ENCODE measurements at places on chromosomes 2 and 18.

DNA sequence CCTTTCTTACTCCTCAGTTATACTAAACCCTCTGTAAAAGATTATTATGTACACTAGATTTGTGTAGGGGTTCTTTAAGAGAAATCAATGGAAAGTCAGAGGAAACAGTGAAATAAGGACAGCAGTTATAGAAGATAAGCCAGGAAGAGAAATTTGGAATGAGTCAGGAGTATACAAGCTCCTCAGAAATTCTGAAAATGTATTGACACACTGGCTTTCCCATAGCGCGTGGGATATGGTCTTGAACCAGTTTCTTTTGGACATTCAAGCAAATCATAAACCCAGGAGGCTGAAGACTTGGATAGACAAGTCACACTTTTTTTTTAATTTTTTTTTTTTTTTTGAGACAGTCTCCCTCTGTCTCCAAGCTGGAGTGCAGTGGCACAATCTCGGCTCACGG, 316.1 kb upstream of the MMADHC start:
- peak; percentile 22 for DNase-seq

DNA sequence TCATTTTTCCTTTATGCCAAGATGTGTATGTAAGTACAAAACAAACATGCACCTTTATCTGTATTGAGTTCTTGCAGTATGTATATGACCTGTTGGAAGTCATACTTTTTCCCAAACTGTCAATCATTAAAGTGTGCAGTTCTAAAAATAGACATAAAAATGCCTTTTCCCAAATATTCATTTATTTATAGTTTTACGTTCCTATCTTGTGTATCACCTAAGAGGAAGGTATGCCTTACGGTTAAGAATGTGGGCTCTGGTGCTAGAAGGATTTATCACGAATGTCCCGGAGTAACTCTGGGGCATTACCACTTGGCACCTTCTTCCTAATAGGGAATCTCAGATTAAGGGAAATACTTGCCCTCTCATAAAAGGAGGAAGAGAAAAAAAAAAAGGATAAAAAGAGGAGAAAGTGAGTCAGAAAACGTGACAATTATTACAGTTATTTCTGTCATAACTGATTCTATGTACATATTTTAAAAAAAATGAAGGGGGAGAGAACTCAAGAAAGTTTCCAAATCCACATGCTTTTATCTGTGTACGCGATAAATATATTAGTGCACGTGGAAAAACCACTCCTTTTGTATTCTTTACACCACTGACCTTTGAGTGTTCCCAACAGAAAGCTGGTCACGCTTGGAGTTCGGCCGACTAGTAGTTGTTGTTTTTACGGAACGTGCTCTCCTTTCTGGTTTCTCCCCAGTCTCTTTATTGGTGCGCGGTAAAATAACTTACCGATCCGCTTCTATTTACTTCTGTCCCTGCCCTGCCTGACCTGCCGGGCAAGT, 721 bp downstream of the MCEE start:
- DNase-seq: no peak

DNA sequence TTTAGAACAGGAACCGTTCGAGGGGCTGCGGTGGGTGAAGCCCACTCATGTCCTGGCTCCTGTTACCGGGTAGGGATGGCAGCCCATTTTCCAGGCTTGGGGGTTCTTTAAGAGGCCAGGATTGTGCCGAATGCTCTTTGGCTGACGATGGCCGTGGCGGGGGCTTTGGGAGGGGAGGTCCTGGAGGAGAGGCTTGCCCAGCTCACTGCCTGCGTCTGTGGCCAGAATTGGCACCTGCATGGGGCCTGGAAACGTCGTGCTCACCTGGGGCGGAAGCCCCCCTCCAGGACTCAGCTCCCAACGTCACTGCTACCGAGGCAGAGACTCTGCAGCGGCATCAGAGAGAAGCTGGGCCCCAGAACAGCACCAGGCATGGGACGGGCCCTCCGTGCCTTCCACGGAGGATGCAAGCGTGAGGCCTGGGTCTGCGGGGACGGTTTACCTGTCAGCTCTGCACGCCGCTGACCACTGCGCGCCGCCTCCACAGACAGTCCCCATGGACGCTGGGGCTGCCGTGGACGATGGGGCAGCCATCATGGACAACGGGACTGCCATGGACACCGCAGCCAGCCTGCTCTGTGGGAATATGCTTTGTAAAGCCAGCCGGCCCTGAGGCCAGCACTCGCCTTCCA, 82.9 kb downstream of the NFATC1 start:
- no peak for DNase-seq

- no peak for DNase-seq
Measured at GRCh38 chr2:43927442-43927841, 68.3 kb downstream of the LRPPRC start.

- no peak for DNase-seq
Measured at GRCh38 chr2:64263315-64263714, 119.1 kb upstream of the PELI1 start.

DNA sequence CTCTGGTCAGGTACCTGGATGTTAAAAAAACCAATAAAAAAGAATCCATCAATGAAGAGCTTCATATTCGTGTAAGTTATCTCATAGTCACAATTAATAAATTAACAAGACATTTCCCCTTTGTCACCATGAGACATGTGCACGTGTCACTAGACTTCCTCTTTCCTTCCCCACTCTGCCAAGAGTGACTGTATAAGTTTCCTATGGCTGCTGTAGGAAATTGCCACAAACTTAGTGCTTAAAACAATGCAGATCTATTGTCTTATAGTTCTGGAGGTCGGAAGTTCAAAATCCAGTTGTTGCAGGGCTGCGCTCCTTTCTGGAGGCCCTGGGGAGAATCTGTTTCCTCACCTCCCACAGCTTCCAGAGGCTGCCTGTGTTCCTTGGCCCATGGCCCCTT, 35.8 kb downstream of the SLC9A4 start:
- no peak for DNase-seq

GRCh38 chr18:7622721-7623120, 55.6 kb downstream of the PTPRM start:
- DNase-seq: no peak

- DNase-seq: no peak
Measured at GRCh38 chr2:230693411-230693810, 19.2 kb upstream of the CAB39 start.

DNA sequence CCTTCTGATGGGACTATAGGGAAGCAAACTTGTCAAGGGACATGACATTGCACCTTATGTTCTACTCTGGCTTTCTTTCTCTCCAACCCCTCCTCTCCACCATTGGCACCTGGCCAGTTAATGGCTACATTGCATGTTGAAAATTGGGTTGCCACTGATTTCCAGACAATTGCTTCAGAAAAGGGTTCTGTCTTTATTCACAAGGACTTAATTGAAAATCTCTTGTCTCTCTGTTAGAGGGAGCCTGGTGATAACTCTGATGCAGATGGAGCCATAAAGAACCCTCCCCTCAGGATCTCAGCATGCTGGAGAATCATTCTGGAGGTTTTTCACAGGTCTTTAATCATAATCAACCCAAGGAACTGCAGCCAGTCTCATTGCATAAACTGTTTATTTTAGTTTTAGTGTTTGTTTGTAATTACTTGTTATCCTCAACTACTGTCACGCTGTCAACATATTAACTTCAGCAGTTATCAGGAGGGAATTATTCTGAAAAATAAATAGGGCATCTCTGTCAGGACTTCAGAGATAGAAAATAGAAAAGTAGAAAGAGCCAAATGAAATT, 316.8 kb downstream of the RIT2 start:
- DNase-seq: no peak

DNA sequence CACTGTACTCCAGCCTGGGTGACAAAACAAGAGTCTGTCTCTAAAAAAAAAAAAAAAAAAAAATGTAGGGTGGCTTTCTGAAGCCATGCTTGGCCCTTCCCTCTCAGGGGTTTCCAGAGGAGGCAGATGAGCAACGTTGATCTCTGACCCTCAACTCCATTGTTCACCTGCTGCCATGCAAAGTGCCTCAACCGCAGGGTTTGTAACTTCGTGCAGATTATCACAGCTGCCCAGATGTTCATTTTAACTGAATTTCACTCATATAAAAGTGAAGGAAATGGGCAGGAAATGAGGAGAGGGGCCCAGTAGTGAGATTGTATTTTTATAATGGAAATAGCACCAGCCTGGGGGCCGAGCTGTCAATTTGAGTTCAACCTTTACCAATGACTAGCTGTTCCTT, 14.9 kb upstream of the B3GNT2 start:
- DNase-seq: no peak

- no peak for DNase-seq
Measured at GRCh38 chr18:47175283-47175897, 774 bp downstream of the IER3IP1 start.

- no peak for DNase-seq
Measured at GRCh38 chr2:212979799-212980198, 171.6 kb downstream of the IKZF2 start.

GRCh38 chr2:234394450-234394849, 102.4 kb downstream of the ARL4C start:
- DNase-seq: no peak

GRCh38 chr2:165863810-165864261, 69.8 kb upstream of the GALNT3 start:
- no peak for DNase-seq

- DNase-seq: no peak
Measured at GRCh38 chr2:179677746-179678505, 183.5 kb downstream of the ZNF385B start.

DNA sequence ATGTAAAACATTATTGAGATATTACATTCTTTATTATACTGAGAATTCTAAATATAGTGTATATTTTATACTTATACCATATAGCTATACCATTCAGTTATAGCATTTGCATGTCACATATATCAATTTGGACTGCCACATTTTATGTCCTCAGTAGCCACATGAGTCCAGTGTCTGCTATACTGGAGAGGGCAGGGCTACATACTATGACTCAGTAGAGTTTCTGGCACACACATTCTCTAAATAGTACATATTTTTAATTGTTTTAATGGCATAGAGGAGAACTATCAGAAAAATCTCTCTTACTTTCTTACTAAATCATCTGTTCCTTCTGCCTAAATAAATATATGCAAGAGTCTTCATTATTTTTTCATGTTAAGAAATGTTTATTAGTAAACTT, 55.4 kb upstream of the COL5A2 start:
- no peak for DNase-seq

- peak; percentile 43 for DNase-seq
Measured at GRCh38 chr2:190355968-190356644, 12.7 kb downstream of the INPP1 start.

GRCh38 chr2:56287974-56288373, 104.2 kb downstream of the CCDC85A start:
- peak; percentile 89 for DNase-seq

- no peak for DNase-seq
Measured at GRCh38 chr2:197673106-197673505, 2.3 kb downstream of the RFTN2 start.

GRCh38 chr2:34729845-34730244, 1130.7 kb upstream of the FAM98A start:
- DNase-seq: no peak

- DNase-seq: peak; percentile 80
Measured at GRCh38 chr2:226118471-226119429, 680.9 kb downstream of the IRS1 start.

DNA sequence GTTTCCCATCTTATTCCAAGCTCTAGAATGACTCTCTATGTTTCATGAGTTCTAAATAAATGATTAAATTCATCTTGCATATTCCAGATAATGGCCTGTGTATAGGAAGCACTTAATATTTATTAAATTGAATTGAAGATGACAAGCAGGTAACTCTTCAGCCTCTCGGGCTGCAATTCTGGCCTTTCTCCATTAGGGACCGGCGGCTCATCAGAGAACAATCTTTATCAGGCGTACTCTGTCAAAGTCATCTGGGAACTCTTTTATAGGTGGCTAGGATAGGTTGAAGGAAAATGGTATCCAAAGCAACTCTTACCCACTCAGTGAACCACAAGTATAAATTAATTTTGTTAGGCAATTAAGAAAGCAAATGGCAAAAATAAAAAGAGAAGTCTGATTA, 308.5 kb downstream of the NOL4 start:
- no peak for DNase-seq

- no peak for DNase-seq
Measured at GRCh38 chr2:240896394-240896793, 438 bp upstream of the MAB21L4 start.

- no peak for DNase-seq
Measured at GRCh38 chr2:238415036-238415764, 11.5 kb upstream of the ASB1 start.

DNA sequence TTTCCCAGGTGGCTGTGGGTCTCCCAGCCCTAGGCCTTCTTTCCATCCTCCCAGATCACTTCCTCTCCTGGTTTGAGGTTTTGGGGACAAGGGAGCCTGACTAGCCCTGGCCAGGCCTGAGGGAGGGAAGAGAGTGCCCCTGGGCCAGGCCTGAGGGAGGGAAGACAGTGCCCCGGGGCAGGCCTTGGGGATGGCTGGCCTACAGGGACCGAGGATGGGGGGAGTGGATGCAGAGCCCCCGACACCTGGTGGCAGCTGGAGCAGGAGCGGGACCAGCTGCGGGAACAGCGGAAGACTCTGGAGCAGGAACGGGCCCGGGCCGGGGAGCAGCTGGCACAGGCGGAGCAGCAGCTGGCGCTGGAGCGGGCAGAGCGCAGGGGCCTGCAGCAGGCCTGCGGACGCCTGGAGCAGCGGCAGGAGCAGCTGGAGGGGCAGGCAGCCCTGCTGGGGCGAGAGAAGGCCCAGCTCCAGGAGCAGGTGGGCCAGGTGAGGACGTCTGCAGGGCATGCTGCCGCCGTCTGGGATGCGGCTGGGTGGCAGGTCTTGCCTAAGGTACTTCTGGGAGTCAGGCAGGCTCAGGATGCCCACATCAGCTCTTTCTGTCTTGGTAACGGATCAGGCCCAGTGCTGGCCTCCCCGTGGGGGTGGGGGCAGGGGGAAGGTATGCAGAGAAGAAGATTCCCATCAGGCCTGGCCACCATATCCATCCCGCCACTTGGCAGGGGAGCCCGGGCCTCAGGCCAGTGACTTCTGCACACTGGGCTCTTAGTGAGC, 29.2 kb downstream of the CROCC2 start:
- DNase-seq: no peak

DNA sequence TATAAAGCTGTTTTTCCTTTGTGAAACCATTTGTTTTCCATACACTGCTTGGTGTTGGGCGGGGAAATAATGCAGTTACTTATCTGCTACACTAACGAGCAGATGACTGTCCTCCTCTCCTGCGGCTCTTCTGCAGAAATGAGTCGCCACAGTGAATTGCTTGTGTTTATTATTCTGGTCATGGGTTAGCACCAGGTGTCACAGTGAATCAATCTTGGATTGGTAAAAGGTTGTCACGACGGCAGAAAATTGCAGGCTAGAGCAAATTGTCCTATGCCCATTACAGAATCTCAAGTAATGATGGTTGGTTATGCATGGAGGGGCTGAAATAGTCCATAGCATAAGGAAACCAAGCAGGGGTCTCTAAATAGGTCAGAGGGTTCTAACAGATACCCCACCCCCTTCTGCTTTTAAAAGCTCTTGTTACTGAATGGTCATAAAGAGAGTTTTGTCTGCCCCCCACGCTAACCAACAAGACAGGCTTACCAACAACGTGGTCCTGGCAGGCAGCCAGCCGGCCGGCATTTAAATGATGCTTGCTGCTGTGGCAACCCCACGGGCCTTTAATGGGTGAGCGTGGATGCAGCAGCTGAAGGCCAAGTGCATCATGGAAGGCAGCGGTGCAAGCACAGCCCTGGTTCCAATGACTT, 29.5 kb downstream of the RAB31 start:
- peak; percentile 62 for DNase-seq

- no peak for DNase-seq
Measured at GRCh38 chr2:54213082-54213481, 42.9 kb downstream of the TSPYL6 start.

All from NCI-H226 (cell line).